CD4-positive, alpha-beta T cell treated with Interleukin-1 beta for 1 hour (primary cell): ENCODE measurements at places on chromosomes 4 and X.
A peak's percentile ranks its signal among the peaks of the same experiment; 100 is the strongest.

DNA sequence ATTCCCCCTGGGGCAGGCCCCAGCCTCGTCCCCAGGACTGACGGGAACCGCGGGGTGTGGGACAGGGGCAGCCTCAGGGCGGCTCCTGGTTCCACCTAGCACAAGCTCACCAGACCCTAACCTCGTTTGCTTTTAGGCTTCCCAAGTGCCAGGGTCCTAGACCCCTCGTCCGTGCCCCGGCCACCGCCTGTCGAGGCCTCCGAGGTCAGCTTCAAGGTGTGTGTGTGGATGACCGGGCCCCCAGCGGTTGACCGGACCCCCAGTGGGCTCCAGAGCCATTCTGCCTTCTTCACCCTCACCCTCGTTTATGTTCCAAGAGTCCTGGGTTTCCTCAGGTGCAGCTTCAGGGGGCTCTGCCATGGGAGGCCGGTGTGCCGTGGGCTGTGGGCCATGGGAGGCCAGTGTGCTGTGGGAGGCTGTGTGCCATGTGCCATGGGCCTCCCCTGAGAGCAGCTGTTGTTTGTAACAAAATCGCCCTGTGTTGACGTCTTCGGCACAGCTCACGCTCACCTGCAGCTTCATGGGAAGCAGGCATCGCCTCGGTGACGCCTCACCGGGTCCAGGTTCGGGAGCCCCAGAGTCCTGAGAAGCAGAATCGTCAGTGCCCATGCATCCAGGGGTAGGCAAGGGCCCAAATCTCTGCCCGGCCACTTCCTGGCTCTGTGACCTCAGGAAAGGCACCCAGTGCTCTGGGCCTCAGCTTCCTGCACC lies 43.0 kb upstream of the HMX1 start:
- DNase-seq = no peak

DNA sequence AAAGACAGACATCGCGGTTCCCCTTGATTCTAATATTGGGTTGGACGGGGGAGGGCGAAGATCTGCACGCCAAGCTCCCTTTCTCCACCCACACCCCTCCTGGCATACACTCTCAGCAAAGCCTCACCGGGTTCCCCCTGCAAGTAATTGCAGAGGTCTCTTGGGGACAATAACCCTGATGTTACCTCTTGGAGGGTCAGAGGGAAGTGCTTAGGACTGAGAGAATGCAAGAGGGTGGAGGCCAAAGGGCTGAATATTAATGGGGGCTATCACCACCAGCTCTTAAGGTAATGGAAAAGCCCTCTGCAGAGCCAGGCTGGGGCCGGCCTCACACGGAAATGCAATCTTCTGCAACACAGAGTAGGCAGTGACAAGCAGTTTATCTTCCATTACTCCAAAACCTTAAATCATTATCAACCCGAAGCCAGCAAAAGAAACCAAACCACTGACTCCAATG lies 344.1 kb upstream of the GATB start:
- no peak for DNase-seq

GRCh38 chrX:118593407-118593806 lies 97.8 kb downstream of the DOCK11 start:
- DNase-seq = no peak

DNA sequence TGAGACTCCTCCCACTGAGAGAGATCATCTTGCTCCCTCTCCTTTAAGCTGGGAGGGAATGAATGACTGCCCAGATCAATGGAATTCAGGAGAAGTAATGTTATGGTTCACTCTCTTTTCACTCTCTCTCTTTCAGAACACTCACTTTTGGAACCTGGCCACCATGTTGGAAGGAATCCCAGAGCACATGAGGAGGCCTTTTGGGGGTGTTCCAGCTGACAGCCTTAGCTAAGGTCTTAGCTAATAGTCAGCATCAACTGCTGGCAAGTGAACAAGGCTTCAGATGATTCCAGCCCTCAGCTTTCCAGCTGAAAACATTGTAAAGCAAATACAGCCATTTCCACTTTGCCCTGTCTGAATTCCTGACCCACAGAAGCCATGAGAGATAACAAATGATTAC lies 124.0 kb upstream of the CLNK start:
- no peak for DNase-seq

DNA sequence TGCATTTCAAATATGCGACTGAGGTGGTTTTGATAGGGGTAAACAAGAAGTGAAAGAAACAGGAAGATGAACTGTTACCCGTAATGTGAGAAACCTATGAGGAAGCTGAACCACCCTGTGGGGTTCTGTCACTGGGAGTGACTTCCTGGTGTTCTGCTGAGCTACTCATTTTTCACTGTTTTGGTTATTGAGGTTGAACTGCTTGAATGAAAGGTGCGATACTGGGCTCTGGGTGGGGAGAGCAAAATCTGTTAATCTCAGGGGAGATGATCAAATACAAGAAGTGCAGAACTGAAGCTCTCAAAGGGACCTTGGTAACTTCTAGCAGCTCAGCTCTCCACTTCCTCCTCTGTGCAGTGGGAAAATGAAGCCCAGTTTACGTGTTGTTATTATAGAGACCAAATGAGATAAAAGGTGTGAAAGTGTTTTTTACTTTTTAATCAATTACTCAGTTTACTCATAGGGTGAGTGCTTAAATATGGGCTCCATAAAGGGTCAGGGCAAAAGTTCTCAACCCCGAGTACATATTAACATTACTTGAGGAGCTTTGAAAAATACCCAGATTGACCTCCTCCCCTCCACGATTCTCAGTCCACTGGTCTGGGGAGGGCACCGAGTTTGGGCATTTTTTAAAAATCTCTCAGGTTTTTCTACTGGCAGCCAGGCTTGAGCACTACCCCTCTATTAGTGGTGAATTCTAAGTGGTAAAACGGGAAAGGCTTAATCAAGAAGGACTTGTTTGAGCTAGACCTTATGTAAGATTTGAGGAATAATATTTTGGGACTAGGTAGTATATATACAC lies 66.7 kb downstream of the COQ2 start:
- peak; percentile 83 for DNase-seq

- no peak for DNase-seq
These were observed 41.7 kb downstream of the RFC1 start for GRCh38 chr4:39324446-39324845.

DNA sequence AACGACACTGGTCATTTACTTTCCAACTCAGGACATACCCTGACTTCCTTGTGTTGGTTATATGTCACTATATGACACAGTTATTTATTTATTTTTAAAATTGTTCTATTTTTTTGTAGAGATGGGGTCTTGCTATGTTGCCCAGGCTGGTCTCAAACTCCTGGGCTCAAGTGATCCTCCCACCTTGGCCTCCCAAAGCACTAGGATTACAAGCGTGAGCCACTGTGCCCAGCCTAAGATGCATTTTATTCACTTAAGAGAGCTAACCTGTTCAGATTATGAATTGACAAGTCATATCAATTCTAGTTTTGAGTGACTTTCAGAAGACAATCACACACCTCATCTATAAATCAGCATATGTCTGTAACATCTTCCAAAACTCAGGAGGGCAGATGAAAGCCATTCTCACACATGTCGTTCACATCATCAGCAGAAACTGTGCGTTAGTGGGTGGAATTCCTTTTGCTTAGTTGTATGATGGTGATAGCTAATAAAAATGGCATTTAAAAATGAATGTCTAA lies 9.4 kb upstream of the RHOH start:
- DNase-seq = no peak
